Stimulated activated CD4-positive, alpha-beta T cell treated with anti-CD3 and anti-CD28 coated beads, Interleukin-15, amount 100 ng/mL, for 1 hour (primary cell): ENCODE measurements at places on chromosomes 2 and 18.

GRCh38 chr2:189015359-189015758 lies 41.2 kb downstream of the COL3A1 start:
- DNase-seq, result no peak

DNA sequence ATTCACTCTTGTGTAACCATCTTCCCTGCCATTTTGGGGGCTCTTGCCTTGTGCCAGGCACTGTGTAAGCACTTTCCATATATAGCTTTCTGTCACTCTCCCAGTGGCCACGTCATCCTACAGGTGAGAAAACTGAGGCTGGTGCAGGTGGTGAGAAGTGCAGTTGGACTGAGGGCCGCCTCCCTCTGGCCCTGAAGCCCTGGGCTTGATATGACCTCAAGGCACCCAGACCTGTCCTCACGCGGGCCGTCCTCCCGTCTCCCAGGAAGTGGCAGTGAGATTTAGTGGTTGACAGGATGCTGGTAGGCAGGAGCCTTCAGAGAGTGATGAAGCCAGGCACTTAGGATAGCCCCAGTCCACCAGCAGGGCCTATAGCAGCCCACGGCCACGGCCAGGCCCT lies 30.5 kb downstream of the MAL start:
- DNase-seq, result no peak

- DNase-seq, result no peak
Measured at GRCh38 chr2:11687736-11688135, 17.7 kb upstream of the NTSR2 start.

DNA sequence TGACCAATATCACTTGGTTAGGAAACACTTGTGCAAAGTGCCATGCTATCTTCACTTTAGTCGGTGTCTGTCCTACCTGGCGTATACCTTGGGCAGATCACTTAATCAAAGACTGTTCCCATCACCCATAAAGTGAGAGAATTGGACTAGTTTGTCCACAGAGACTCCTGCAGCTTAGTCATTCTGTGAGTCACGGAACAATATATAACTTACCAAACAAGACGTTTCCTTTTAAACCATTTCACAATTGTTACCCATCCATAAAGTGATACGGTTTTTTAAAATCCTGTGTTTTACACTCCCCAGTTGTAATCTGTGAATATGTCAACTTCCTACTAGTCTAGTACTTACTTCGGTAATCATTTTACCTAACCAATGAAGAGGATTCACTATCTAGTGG lies 499.3 kb upstream of the SMIM21 start:
- no peak for DNase-seq

DNA sequence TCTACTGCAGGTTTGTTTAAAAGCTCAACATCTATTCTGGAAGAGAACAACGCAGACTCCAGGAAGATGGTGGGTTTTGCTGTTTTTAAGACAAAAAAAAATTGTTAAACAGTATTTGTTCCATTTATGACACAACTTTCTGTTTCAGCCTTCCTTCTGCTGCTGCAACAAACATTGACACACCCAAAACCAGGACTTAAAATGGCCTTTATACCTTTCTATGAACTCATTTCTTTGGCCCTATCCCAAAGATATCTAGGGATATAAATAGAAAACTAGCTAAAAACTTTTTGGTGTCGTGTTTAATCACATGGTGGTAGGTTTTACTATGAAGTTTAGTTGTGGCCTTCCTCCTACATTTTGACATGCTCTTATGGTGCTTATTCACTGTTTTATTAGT lies 964 bp upstream of the GALNT3 start:
- no peak for DNase-seq

DNA sequence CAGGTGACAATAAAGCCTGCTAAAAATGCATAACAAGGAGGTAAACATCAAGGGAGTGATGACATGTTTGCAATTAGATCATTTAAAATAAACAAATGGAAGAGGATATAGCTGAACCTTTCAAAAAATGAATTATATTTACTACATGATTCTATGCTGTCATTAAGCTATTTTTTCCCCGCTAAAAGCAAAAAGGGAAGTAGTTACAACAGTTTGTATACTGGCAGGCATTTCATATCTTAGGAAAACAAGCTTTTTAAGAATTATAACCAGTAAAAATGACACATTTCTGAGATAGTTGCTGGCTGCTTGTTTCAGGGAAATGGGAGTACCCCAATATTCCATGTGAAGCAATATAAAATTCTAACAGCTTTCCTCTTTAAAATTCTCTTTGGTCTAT lies 89.1 kb upstream of the ITGB6 start:
- DNase-seq, result no peak

DNA sequence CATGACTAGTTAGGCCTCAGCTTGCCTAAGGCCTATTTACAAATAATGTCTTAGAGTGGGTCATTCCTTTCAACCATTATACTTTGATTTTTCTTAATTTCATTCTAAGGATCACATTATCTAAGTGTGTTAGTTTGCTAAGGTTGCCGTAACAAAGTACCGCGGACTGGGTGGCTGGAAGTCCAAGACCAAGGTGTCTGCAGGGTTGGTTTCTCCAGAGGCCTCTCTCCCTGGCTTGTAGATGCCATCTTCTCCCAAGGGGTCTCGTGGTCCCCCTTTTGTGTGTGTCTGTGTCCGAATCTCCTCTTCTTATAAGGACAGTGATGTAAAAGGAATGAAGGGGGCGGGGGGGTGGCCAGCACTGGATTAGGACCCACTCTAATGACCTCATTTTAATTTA lies 18.4 kb upstream of the ITM2C start:
- DNase-seq, result no peak

DNA sequence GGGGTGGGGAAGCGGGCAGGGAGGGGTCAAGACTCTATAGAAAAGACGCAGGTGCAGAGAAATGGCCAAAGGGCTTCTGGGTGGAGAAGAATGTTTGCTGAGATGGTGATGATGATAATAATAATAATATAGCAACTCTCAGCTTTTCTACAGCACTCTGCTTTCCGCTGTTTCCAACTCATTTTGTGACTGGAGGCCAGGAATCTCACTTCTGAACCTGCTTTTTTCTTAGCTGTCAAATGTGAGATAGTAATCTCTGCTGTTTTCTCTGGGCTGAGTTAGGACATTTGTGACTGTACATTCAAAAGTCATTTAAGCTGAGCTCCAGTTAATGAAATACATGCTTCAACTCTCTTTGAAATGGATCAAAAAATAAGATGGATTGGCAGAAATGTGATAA lies 58.4 kb downstream of the TNS1 start:
- DNase-seq, result no peak

DNA sequence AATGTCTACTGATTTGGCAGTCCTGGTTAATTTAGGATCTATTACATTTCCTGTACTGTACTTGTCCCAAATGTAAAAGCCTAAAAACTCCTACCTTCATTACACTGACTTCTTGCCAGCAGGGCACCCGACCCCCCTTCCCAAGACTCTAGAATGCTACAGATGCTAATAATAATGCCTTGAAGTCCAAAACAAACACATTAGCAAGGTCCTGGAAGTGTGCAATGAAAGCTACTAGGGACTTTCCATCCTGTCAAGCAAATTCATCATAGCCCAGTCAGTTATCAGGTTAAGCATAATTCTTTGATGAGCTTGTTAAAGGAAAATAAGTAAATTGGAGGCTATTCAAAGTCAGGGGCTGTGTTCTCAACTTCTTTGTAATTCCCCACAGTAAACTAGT lies 115.3 kb upstream of the RBBP8 start:
- DNase-seq, result no peak

GRCh38 chr2:189791338-189792042 lies 7.2 kb downstream of the PMS1 start:
- DNase-seq, result no peak
